ENCODE measurements at places on chromosomes 2 and 18. TPM values are rescaled to one million over a fixed set of nuclear protein-coding genes. Genes with fewer than 3 reads are reported as not detected.

The RBBP8 gene
- total RNA-seq = 63.4 TPM

GRCh38 chr2:201132518-201132917, 16.6 kb downstream of the CFLAR start:
- no peak for DNase-seq

GRCh38 chr2:105373895-105374401, 24.9 kb downstream of the FHL2 start:
- DNase-seq = no peak

DNA sequence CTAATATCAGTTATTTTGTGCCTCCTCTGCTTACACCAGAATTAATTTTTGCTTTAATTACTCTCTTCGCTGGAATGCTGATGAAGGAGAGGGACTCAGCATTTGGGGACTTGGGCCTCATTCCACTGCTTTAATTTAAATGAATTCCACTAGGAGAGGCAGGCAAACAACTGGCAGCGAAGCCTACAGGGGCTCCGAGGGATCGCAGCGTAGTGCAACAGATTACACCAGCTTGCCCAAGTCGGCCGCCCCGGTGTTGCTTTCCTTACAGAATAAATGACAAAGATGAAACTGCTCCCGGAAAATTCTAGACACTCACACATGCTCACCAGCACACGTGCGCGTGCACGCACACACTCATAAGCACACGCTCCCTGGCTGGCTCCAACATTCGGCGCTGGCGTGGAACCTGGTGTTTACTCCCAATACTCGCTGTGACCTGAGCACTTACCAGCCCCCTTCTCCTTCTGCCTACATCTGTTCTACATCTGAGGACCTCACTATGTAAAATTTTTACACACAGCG, 175.4 kb downstream of the ZNF521 start:
- DNase-seq = no peak

The UGT1A6 gene
- not detected for total RNA-seq

All from H1 (cell line).